Activated naive CD8-positive, alpha-beta T cell treated with anti-CD3 and anti-CD28 coated beads, Interleukin-2, amount 10 ng/mL, durations not matched to agents 7 days and 5 days (primary cell): ENCODE measurements at places on chromosomes 7 and 10. TPM values are rescaled to one million over a fixed set of nuclear protein-coding genes. Genes with fewer than 3 reads are reported as not detected.
A peak's percentile ranks its signal among the peaks of the same experiment; 100 is the strongest.

GRCh38 chr10:122515022-122515424 lies 45.5 kb upstream of the DMBT1 start:
- no peak for DNase-seq

- no peak for DNase-seq
These were observed 77.6 kb downstream of the ETV1 start for GRCh38 chr7:13911909-13912308.

- no peak for DNase-seq
These were observed 8.4 kb downstream of the RELN start for GRCh38 chr7:103981003-103981423.

DNA sequence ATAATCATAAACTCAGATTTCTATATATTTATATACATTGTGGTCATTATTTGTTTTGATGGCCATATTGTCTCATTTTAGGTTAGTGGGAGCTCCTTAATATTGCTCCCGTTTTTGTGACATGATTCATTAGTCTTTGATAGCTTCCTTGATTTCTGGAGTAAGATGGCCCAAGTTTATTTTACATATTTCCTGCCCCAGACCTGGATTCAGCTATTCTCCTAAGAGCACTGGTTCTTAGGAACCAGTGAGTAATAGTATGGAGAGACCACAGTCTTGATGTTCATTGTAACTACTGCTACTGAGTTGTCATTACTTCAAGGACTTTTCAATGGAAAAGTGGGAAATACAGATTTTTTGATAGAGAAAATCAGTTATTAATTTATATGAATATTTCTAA lies 6.0 kb downstream of the TFPI2 start:
- DNase-seq: no peak

DNA sequence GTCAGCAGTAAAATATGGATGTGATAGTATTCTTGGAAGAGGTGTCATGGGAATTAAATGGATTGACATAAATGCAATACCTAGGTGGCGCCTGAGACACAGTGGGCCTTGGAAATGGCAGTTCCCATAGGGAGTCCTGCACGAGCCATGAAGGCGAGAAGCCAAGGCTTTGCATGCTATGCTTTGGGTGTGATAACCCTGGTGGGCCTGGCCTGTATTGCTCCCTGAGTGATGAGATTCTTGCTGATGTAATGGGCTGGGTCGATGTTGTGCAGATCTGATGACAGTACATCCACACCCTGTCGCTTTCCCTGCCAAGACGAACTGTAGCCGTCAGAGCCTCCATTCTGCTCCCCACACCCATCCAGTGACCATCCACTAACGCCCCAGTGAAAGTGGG lies 46.4 kb downstream of the CREB5 start:
- DNase-seq: no peak

DNA sequence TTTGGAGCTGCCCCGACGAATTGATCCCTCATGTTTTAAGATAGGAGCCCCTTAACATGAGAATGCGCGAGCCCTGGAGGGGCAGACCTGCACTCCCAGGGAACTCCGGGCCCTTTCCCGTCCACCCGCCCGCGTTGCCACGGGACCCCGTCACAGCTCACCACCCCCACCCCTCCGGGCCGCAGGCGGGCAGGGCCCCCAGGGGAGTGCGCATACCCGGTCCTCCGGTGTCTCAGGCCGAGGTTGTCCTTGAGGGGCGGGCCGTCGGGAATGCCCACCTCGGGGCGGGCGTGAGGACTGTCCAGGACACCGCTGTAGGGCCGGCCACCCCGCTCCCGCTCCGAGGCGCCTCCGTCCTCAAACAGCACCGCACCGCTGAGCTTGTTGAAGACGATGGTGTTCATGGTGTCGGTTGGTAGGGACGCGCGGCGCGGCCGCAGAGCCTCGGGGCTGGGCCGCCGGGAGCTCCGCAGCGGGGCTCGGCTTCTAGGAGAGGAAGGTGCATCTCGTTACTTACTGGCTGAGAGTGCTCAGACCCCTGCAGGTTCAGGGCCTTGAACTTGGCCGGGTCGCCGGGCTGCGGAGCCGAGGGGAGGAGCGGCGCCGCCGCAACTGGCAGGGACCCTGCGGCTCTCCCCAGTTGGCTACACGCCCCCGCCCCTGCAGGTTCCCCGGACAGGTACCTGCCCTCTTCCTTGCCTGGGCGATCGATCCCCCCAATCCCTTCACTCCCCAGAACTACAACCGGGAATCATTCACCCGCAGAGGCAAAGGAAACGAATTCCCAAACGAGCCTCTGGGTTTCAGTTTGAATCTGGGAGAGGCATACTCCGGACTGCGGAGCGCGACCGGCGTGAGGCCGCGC lies 2.4 kb downstream of the MKX start:
- peak; percentile 58 for DNase-seq

GRCh38 chr7:28922624-28923331 lies 35.4 kb downstream of the TRIL start:
- DNase-seq: peak; percentile 61

- no peak for DNase-seq
These were observed 12.2 kb downstream of the TRPV6 start for GRCh38 chr7:142873281-142873784.

The CYP3A4 gene
- total RNA-seq: not detected

- no peak for DNase-seq
These were observed 5.1 kb downstream of the ALOX5 start for GRCh38 chr10:45378914-45379726.
